ENCODE measurements at places on chromosomes 11 and 22. TPM values are rescaled to one million over a fixed set of nuclear protein-coding genes. Genes with fewer than 3 reads are reported as not detected.

The NPAS4 gene
- total RNA-seq: not detected

The EFEMP2 gene
- total RNA-seq: 83.1 TPM

The CCDC87 gene
- total RNA-seq: 0.27 TPM

The KIAA1671 gene
- 12.8 TPM for total RNA-seq

The MMP3 gene
- total RNA-seq: not detected

The KDM4E gene
- total RNA-seq: not detected

The SOX10 gene
- total RNA-seq: 1.9 TPM

The OR51B2 gene
- not detected for total RNA-seq

The PRG2 gene
- total RNA-seq: not detected

The RAG2 gene
- not detected for total RNA-seq

The CFAP300 gene
- total RNA-seq: 0.89 TPM

The PTPN5 gene
- 0.27 TPM for total RNA-seq

The RBMXL2 gene
- not detected for total RNA-seq

The PTH gene
- total RNA-seq: not detected

The SYCE3 gene
- not detected for total RNA-seq

The OR52N4 gene
- total RNA-seq: not detected

The OR56A3 gene
- total RNA-seq: not detected

The TTLL8 gene
- total RNA-seq: not detected

The NXPE4 gene
- not detected for total RNA-seq

The DEPDC7 gene
- 0.49 TPM for total RNA-seq

The PHETA2 gene
- total RNA-seq: 6.2 TPM

The OR52B6 gene
- not detected for total RNA-seq

The TRAF6 gene
- total RNA-seq: 12.1 TPM

The F2 gene
- not detected for total RNA-seq

The PAX6 gene
- total RNA-seq: not detected

The AASDHPPT gene
- 35.0 TPM for total RNA-seq

The DNAJB7 gene
- not detected for total RNA-seq

Data from Right ventricle myocardium inferior (tissue), 1 donor.